ENCODE measurements at places on chromosomes 16 and 17. TPM values are rescaled to one million over a fixed set of nuclear protein-coding genes. Genes with fewer than 3 reads are reported as not detected.

Gene SULT1A4
- 0.17 TPM for total RNA-seq

Gene TRPV2
- total RNA-seq, result 54.8 TPM

Gene ASPA
- 0.23 TPM for total RNA-seq

Gene CORO6
- 22.1 TPM for total RNA-seq

Gene SHBG
- total RNA-seq, result not detected

Gene RCVRN
- not detected for total RNA-seq

Gene GJC1
- 24.6 TPM for total RNA-seq

Gene PRR15L
- not detected for total RNA-seq

Gene RNF222
- not detected for total RNA-seq

Gene ADGRG3
- not detected for total RNA-seq

Data from LHCN-M2 (cell line).